ENCODE measurements at places on chromosomes 2 and 18. TPM values are rescaled to one million over a fixed set of nuclear protein-coding genes. Genes with fewer than 3 reads are reported as not detected.

GRCh38 chr2:218995972-218996711, 2.9 kb upstream of the CRYBA2 start:
- ATAC-seq = peak; percentile 77

DNA sequence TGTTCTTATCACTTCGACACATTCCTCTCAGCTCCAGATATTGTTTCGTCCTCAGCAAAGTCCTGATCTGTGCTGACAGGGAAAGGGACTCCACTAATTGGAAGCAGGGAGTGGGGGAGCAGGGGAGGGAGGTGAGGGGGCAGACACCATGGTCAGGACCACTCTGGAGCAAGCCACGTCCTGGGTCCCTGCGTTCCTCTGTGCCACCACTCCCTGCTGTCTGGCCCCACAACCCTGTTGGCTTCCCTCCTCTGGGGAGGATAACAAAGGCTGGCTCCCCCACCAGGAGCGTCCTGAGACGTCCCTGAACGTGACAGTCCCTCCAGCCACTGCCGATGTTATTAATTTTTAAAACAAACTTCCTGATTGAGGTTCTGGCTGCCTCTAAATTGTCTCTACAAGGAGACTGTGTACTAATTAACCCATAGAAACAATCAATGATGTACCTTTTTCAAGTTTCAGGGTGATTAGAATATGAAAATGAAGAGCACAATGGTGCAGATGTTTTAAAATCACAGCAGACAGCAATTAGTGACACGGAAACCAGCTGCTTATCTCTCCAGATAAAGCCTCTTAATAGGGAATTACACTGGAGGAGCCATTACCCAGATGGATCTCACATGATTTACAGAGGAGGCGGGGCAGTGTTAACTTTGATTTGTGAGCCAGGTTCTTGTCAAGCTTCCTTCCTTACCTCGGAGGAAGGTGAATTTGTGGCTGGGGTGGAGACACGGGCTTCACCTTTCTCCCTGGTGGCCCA, 257.5 kb downstream of the SETBP1 start:
- ATAC-seq = no peak

- ATAC-seq = no peak
Measured at GRCh38 chr18:48295586-48296311, 113.4 kb downstream of the ZBTB7C start.

- ATAC-seq = no peak
Measured at GRCh38 chr2:133480707-133481429, 87.4 kb downstream of the NCKAP5 start.

GRCh38 chr18:22214731-22215528, 45.5 kb downstream of the GATA6 start:
- ATAC-seq = no peak

DNA sequence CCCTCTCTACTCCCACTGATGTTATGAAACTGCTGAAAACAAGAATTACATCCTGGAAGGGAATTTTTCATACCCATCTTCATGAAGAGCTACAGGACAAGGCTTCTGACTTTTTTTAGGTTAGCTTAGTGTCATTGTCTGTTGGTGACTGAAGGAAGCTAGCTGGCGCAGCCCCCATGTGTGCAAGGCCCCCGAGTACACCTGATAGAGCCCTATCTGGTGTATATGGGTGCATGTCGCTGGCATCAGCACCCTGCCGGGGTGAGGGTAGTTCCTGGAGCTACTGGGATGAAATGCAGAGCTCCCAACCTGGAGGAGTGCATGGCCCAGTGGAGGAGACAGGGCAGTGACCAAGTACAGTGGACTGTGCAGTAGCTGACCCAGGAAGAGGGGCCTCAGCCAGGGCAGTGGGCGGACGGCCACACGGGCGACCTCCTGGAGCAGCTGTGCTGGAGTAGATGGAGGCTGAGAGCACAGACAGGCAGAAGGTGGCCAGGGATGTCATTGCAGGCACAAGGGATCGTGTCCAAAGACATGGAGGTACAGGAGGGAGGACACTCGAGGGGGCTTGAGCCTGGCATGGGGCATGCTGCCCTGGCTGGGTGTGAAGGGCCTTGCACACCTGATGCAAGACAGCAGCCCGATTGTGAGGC, 12.1 kb downstream of the IMPA2 start:
- no peak for ATAC-seq

DNA sequence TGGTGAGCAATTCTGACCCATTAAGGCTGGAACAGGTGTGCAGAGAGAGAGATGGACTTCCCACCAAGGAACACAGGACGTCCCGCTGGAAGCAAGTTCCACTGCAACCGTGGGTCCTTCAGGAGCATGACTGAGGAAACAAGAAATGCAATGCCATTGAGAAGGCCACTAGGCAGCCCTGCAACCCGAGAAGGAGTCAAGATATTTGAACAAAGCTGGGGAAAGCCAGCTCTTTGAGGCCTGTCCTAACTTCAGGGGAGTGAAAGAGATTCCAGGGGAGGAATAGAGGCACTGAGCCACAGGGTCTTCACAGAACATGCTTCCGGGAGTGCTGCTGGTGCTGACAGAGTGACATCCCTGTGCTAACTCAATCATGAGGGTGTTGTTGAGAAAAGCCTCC, 153.8 kb upstream of the ZNF236 start:
- ATAC-seq = no peak

GRCh38 chr2:206445948-206446347, 2.6 kb downstream of the ADAM23 start:
- no peak for ATAC-seq

DNA sequence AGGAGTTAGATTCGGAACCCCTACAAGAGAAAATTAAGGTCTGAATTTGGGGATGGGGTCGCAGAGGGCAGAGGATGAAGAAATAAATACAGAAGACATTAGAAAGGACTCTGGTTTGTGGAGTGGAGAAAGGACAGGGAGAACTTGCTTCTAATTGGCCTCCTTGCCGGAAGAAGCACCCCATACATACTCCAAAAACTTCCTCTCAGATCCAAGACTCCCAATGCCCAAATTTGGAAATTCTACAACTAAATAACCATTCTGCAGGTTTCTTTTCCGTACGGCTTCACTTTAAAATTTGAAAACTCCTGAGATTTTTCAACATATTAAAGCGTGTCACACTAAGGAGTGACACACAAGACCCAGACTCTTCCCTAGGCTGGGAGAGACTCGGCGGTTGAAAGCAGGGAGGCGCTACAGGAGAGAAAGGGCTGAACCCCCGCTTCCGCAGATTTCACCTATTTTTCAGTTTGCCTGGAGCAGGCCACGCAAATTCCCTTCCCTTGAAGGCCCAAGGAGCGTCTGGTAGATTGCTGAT, 478 bp downstream of the CLHC1 start:
- peak; percentile 35 for ATAC-seq

- ATAC-seq = no peak
Measured at GRCh38 chr18:30971338-30971956, 71.1 kb downstream of the DSC3 start.

DNA sequence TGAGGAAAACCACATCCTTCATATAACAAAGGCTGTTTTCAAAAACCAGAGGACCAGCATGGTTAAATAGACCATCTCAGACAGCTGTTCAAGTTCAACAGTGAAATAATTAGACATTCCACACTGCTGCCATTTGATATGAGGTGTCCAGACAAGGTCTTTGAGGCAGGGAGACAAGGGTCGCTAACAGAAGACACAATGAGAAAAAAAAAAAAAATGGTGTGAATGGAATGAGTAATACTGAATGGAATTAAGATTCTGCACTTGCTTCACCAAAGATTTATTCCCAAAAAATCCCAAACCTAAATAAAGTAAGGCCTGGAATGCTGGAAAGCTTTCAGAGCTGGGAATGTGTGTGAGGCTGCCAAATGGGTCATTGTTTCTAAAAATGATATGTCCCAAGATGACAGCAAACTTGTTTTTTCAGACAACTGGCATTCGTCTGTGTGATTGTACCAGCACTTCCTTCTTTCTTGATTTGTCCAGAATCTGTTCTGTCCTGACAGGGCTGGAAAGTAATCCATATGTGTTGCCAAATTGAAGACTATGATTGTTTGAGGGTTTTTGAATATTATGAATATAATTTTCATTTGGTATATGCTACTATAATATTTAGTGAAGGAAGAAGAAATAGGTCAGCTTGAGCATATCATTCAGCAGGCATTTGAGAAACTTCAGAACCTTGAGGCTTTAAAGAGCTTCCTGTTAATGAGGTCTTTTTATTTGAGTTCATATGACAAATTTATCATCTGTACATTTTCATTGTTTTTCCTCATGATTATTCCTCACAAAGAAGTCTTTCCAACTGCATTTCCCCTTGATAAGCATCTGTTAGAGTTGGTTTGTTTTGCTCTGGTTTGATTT, 85.2 kb upstream of the ITGA4 start:
- ATAC-seq = no peak

DNA sequence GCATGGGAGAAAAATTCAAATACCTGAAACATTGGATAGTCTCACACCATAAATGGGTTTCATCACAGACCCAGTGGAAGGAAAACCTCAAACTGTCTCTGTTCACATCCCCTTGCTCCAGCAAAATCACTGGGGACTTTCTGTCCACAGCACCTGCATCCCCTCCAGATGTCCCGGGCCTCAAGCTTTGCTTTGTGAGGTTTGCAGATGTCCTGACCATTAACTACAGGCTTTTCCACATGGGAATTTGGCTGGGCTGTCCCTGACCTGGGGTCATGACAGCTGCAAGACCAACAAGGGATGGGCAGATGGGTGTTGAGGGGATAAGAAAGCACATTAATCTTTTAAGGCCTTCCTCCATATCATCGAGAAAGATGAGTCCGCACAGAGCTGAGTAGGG, 427.9 kb downstream of the TXNL1 start:
- no peak for ATAC-seq

DNA sequence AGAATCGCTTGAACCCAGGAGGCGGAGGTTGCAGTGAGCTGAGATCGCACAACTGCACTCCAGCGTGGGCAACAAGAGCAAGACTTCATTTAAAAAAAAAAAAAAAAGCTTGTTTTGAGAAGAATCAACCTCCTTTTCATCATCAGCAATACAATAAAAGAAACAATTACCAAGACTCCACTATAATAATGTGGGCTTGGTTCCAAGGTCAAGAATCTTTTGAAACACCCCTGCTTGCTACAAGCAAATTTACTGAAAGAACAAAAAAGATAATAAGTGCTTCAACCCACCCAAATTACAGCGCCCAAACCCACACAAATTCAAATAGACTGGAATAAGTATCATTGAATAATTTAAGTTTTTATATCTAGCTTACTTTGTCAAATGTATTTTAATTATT, 33.6 kb upstream of the MAPRE3 start:
- no peak for ATAC-seq

DNA sequence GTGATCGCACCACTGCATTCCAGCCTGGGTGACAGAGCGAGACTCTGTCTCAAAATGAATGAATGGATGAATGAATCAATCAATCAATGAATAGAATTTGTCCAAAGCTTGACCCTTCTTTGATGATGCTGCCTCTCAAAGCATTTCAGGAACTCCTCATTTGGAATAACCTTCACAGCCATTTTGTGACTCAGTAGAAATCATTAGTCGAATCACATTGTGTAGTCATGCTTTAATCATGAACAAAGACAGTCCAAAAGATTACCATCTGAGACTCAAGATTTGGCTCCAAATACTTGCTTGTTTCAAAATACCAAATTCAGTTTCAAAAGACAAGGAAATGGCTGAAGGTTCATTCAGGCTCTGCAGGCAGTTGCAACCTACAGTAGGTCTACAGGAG, 83.1 kb downstream of the VWA3B start:
- no peak for ATAC-seq

DNA sequence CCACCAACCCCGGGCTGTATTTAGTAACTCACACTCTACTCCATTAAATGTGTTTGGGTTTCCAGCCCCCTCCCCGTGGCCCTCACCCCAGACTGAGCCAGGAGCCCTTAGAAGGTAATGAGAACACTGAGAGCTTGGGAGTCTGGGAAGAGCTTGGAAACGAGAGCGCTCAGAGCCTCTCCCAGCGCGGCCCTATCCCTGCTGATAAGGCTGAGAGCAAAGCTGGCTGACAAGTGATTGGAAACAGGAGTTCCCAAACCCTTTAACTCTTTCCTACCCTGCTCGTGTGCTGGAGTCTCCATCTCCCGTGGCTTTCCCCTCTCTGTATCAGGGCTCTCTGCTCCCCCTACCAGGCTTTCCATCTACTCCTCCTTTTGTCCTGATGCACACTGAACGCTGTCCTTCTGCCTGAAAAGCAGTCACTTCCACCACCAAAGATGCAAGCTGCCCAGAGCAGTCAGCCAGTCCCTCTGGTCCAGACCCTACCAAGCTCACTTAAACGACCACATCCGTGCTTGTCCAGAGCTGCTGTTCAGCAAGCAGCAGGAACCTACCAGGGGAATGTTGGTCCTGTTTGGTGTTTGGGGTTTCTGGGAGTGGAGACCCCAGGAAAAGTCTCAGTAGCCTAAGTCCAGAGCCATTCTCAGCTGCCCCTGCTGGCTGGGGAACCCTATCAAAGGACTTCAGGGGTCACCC, 100.0 kb upstream of the PKDCC start:
- ATAC-seq = no peak

DNA sequence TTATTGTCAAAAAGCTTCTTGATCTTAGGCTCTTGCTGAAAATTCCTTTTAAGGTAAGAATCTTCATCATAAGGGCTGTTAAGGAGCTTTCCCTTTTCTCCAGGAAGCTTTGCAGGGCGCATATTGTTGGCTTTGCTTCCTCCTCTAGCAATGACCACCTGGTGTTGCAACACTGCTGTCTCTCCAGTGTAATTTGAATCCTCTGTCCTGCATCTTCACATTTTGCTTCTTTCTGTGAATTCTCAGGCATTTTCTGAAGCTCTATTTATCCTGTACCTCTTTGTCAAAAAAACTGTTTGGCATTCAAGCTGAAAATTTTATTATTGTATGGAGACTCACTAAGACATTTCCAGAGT, 533.1 kb upstream of the CHAC2 start:
- no peak for ATAC-seq

GRCh38 chr2:10940596-10940995, 28.9 kb downstream of the KCNF1 start:
- ATAC-seq = no peak

DNA sequence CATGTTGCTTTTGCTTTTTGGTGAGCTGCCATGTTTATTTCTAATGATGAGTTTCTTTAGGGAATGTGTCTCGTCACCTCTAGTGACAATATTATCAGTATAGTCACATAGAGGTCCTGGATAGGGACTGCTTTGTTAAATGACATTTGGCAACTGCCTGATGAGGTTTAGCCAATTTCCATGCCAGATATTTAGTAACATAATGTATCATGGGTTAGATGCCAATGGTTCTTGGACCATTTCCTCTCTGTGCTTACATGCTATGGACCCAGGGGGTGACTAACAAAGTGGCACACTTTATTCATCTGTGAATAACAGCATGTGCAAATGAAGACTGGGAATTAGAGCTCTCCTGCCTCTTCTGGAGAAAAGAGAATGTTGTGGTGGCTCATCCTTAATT, 56.2 kb upstream of the RAB27B start:
- ATAC-seq = no peak

DNA sequence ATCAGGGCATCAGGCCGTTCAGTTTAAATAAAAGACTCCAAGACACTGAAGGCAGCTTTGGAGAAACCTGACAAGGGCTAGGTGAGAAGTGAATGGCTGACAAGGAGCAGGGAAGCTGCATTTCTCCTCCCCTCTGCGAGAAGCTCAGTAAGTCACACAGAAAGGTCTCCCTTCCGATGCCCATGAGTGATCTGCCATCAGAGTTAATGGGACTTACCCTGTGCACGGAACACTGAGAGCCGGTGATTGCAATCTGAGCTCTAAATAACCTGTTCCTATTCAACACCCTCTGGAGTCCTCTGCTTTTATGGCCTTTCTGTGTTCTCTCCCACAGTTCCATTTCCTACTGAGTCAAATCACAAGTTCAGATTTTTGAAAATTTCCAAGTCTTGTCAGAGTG, 322.2 kb upstream of the MYT1L start:
- no peak for ATAC-seq

Gene CRYGD
- not detected for total RNA-seq

Gene FOXI3
- not detected for total RNA-seq

Gene LINC00305
- not detected for total RNA-seq

Gene PMAIP1
- 62.7 TPM for total RNA-seq

Gene TEX44
- not detected for total RNA-seq

Gene CYS1
- total RNA-seq = not detected

Data from activated T-helper 17 cell treated with anti-CD3 and anti-CD28 coated beads, Interleukin-2, amount 50 U/mL, for 72 hours (primary cell).